Omental fat pad (tissue), 4 donors: ENCODE measurements at places on chromosomes 6 and 20.

- DNase-seq: no peak
These were observed 93.7 kb downstream of the DST start for GRCh38 chr6:56549014-56549413.

- DNase-seq: no peak
These were observed 189.1 kb downstream of the TBX18 start for GRCh38 chr6:84575264-84575663.

GRCh38 chr6:38364127-38364526 is 275.6 kb downstream of the BTBD9 start:
- no peak for DNase-seq

GRCh38 chr6:123551939-123552707 is 84.6 kb downstream of the TRDN start:
- no peak for DNase-seq

- no peak for DNase-seq
These were observed 29.2 kb downstream of the JAG1 start for GRCh38 chr20:10644458-10645204.

GRCh38 chr6:127833336-127833735 is 67.5 kb downstream of the THEMIS start:
- no peak for DNase-seq

GRCh38 chr20:59811681-59812171 is 121.7 kb downstream of the SYCP2 start:
- no peak for DNase-seq
